ENCODE measurements at places on chromosomes 1 and 21.

- DNase-seq, result no peak
Measured at GRCh38 chr1:165162671-165163241, 193.8 kb downstream of the LMX1A start.

DNA sequence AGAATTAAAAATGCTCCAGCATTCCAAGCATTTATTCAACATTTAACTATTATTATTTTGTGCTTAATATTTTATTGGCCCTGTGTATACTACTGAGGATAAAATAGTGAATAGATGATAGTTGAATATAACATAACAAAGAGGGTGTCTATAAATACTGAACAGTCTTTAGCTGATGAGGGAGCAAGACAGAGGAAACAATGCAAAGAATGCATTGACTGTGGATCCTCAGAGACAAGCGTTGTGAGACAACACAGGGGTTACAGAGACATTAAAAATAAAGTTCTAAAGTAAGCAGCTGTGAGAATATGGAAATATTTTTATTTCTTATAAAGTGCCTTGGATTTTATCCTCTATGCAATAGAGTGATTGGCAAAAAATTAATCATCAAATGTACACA lies 1133.1 kb downstream of the PLA2G4A start:
- no peak for DNase-seq

GRCh38 chr1:164867590-164867989 lies 308.6 kb downstream of the PBX1 start:
- no peak for DNase-seq

- no peak for DNase-seq
Measured at GRCh38 chr1:108893141-108893530, 16.4 kb downstream of the GPSM2 start.

- DNase-seq, result no peak
Measured at GRCh38 chr1:156420205-156421061, 51.4 kb downstream of the RHBG start.
